Gastrocnemius medialis (tissue), 4 donors: ENCODE measurements at places on chromosomes 2 and 18. TPM values are rescaled to one million over a fixed set of nuclear protein-coding genes. Genes with fewer than 3 reads are reported as not detected.

ARHGAP28 gene
- 4.6 TPM for total RNA-seq

CREG2 gene
- not detected for total RNA-seq

DCDC2C gene
- total RNA-seq = not detected

CD8B gene
- total RNA-seq = not detected

SPATA3 gene
- total RNA-seq = not detected

ITM2C gene
- total RNA-seq = 10.6 TPM

SGPP2 gene
- 0.31 TPM for total RNA-seq

EPB41L3 gene
- 16.1 TPM for total RNA-seq

FHOD3 gene
- total RNA-seq = 32.5 TPM

GPR75 gene
- total RNA-seq = 1.4 TPM

TM4SF20 gene
- not detected for total RNA-seq

C1GALT1C1L gene
- total RNA-seq = not detected

CYP27A1 gene
- 56.3 TPM for total RNA-seq

ERBB4 gene
- total RNA-seq = 5.7 TPM

VWC2L gene
- total RNA-seq = not detected

FNDC4 gene
- 6.4 TPM for total RNA-seq

DNAJC5G gene
- total RNA-seq = not detected

PLGLB2 gene
- total RNA-seq = 2.3 TPM

AGPS gene
- 24.6 TPM for total RNA-seq

PRKAG3 gene
- 54.6 TPM for total RNA-seq

REG1B gene
- total RNA-seq = not detected

CDK15 gene
- total RNA-seq = not detected

DYNAP gene
- not detected for total RNA-seq

PFN4 gene
- not detected for total RNA-seq

CDH19 gene
- 0.25 TPM for total RNA-seq

CFAP65 gene
- not detected for total RNA-seq

ZRANB3 gene
- total RNA-seq = 4.8 TPM

RNU2-63P gene
- not detected for total RNA-seq

RAPGEF4 gene
- total RNA-seq = 1.6 TPM

FBXO41 gene
- 0.23 TPM for total RNA-seq

RASGRP3 gene
- total RNA-seq = 12.1 TPM

ARHGAP25 gene
- 6.8 TPM for total RNA-seq
